ENCODE measurements at places on chromosomes 12 and 14.

DNA sequence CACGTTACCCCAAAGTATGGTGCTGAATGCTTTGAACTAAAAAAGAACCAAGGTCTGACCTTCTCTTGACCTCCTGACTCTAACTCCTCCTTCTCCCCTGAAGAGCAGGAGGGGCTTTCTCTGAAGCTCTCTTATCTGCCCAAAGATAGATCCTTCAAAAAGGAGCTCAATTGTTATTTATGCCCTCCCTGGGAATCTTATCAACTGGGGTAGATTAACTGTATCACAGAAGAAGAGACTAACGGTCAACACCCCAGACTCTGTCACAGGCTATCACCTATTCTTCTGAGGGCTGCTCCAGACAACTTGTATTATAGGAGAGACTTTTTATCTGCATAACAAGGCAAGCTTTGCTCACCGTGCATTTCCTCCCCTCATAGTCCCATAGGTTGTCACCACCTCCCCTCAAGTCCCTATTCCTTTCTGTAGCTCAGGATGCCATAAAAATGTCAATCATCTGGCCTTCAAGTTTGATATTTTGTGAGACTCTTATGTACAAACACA is 86.6 kb downstream of the PAPLN start:
- DNase-seq = no peak

- DNase-seq = no peak
These were observed 71.2 kb upstream of the SLC38A2 start for GRCh38 chr12:46443594-46444263.

DNA sequence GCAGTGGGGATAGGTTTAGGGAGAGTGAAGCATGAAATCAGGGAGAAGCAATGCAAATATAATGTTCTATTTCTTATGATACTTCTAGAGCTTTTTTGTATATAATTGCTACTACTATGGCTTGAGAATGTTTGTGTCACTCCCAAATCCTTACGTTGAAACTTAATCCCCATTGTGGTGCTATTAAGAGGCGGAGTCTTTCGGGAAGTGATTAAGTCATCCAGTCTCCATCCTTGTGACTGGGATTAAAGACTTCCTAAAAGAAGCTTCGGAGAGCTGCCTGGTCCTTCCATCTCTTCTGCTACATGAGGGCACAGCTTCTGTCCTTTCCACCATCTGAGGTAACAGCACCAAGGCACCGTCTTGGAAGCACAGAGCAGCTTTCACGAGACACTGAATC is 81.2 kb downstream of the COX16 start:
- no peak for DNase-seq

- DNase-seq = no peak
These were observed 1129.7 kb downstream of the LRFN5 start for GRCh38 chr14:42736408-42736807.

- no peak for DNase-seq
These were observed 51.2 kb upstream of the KCNH3 start for GRCh38 chr12:49487605-49488004.

- peak; percentile 63 for DNase-seq
These were observed 16.6 kb downstream of the FBRSL1 start for GRCh38 chr12:132506328-132507160.

DNA sequence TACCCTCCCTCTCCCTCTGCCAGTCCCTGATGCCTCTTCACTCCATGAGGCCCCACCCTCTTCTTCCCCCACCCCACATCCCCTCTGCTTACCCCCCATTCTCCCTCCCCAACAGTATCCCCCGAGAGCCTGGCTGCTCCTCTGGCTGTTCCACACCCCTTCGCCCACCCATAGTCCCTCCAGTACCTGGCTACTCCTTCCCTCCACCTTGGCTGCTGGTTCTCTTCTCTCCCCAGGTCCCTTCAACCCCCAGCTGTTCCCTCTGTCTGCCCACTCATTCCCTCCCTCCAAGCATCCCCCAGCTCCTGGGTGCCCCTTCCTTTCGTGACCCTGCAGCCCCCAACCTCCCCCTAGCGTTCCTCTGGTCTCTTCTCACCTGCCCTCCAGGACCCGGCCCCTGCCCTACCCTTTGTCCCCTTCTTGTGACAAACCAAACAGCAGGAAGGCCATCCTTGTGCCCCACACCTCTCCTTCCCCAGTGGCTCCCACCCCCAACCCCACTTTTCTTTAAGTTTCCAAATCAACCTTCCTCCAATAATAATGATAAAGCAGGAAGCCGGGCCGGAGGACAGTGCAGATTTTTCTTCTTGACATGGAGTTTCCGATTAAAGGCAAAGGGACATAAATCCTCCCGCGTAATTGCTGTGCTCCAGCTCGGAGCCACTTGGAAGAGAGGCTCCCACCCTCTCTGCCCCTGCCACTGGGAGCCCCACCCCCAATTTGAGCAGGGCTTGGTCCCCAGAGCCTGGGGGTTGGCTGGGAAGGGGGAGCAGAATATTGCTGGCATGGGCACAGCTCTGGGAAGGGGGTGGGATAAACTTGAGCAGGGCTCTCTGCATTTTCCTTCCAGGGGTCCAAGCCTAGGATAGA is 40.0 kb downstream of the SMUG1 start:
- DNase-seq = no peak

DNA sequence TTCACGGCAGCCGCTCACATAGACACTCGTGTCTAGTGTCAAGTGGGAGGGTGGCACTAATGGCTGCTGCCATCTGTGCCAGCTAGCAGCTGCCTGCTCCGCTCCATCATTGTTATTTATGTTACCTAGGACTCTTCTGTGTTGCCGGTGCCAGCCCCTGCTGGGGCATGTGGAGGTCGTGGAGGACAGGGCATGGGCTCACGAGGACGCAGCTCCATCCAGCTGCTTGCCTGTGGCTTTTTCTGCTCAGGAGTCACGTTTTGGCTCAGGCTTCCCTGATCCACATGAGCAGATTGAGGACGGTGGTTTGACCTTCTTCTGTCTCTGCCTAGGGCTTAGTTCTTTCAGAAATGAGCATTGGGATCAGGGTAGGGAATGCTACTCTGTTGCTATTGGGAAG is 31.2 kb downstream of the TPCN1 start:
- no peak for DNase-seq

DNA sequence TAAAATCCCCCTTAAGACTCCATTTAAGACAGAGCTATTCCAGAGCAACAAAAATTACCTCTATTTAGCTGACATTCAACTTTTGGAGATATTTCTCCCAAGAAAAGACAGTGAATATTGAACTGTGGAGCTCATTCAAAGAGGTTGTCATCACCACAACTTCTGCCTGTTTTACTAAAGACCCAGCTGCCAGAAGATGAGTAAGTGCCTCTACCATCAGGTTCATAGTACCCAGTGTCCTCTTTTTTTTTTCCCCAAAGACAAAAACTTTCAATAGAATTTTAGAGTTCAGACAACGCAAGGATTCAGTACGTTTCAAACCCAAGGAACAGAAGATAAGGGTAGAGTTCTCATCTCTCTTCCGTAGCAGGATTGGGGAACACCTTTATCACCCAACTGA is 461.3 kb downstream of the BCAT1 start:
- DNase-seq = no peak

- no peak for DNase-seq
These were observed 35.7 kb upstream of the SUPT16H start for GRCh38 chr14:21419528-21419927.

GRCh38 chr12:4293966-4294505 is 20.5 kb downstream of the CCND2 start:
- no peak for DNase-seq

DNA sequence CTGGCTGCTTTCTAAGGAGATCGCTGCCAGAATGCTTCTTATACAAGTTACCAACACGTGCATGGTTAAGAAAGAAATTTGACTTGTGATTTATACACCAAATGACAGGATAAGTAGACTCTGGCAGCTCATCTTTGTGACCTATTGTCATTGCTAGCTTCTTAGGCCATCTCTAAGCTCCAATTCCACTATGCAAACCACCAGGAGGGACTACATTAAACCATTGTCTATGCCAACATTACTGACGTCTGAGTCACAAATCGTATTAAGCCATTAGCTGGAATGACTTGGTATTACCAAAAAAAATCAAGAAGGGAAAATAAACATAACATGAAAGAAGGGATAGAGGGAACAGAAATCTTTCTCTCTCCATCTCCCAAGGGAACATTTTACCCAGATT is 15.8 kb upstream of the VPS33A start:
- DNase-seq = no peak

DNA sequence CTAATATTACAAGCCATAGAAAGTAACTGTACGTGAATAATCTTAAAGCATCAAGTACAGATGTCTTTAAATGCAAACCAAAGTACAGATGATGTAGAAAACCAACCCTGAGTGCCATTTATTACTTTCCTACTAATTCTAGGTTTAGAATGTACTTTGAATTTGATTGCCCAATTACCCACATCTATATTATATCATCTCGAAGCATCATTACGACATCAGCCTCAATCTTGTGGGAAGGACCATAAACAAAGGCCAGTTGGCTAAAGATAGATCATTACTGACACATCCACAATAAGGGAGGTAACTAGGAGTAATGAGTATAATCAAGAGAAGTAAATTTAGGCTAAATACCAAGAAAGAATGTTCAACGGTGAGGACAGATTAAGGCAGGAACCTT is 478.9 kb downstream of the BCAT1 start:
- DNase-seq = no peak

GRCh38 chr14:94680862-94681288 is 68.7 kb downstream of the SERPINA3 start:
- DNase-seq = no peak

DNA sequence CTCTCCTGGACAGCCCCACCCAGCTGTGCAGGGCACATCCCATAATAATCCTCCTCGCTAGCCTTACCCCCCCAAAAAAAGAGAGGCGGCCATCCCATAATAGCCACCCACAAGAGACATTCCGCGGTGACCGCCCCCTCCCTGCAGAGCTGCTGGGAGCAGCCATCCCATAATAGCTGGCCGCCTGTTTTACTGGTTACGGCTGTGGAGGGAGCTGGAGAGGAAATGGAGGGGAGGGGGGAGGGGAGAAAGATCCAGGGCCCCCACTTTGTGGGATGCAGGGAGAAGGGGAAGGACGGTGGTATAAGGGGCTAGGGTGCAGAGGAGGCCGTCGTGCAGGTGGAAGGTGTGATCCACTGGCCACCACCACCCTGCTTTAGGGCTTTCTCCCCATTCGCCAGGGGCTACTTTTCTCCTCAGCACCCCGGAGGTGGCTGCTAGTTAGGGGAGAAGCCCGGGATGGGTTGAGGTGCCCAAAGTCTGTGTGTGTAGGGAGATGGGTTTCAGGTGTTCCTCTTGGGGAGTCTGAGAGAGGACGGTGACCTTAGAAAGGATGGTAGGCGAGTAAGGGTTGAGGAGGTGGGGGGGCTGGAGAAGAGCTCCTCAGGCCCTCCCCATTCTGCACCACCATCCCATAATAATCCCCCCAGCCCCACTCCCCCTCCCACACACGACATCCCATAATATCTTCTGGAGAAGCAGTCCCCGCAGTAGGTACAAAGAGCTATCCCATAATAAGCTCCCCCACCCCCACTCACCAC is 6.0 kb upstream of the CHD4 start:
- peak; percentile 95 for DNase-seq

DNA sequence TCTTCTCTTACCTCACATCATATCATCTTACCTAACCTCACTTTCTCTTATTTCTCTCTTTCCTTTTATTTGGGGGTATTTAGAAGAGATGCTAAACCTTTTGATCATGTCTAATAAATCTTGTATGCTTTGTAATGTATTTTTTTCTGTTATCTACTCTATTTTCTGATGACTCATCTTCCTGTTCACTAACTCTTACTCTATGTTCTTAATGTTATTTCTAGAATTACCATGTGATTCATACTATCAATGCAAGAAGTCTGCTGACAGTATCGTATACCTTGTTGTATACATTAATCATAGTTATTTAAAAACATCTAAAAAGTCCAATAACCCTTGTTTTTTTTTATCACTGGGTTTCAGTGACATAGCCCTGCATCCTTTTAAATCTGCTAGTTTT is 62.3 kb downstream of the MGAT4C start:
- no peak for DNase-seq

GRCh38 chr12:131643631-131644452 is 67.0 kb upstream of the SFSWAP start:
- no peak for DNase-seq

DNA sequence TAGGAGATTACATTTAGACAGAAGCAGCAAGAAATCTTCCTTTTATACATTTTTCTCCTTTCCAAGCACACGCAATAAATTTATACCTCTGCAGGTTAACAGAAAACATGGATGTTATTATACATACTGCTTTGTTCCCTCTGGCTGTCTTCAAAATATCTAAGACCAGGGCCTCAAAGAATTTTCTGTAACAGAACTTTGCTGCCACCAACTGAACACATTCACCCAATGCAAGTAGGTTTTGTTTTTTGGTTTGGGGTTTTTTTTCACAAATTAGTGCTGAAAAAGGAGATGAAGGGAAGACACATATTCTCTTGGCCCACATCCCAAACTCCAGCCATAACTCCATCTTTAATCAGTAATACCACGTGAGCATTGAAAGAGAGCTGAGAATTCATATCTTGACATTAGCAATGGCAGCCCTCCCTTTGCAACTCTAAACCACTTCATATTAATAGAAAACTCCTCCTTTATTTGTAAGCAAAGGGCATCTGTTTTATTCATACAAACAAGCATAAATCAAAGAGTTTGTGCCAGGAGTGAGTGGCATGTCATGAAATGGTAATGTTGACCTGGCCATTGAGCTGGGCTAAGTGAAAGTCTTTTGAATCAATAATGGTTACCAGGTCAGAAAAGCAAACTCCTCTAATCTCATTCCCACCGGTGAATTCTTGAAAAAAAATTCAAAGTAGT is 150.8 kb upstream of the FSCB start:
- DNase-seq = no peak

DNA sequence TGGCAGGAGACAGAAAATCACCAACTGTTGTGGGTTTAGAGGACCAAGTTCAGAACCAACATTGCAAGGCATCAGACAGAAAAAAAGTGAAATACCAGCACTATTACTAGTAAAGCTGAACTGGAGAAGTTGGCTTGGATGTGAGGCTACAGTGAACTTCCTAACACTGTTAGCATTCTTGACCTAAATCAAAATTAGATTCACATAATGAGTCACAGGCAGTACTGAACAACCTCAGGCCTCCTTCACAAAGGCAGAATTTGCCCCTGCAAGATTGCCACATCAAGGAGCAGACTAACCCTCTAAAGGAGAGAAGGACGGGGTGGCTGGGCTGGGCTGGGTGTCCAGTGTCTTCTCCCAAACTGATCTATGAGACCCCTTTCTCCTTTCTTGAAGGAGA is 539.7 kb downstream of the SNAPC1 start:
- no peak for DNase-seq

All from K562 (cell line).